ENCODE measurements at places on chromosomes 12 and 14.

DNA sequence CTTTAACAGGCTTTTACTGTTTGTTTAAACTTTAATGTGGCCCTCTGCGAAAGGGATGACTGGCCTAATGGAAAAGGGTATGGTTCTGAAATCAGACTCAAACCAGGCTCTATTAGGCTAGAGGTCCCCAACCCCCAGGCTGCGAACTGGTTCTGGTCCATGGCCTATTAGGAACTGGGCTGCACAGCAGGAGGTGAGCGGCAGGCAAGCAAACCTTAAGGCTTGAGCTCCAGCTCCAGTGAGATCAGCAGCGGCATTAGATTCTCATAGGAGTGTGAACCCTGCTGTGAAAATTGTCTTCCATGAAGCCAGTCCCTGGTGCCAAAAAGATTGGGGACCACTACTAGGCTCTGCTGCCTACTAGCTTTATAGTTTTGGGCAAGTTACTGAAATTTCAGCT, 11.1 kb downstream of the GALNT4 start:
- no peak for DNase-seq

GRCh38 chr12:77834618-77835017, 3.9 kb downstream of the NAV3 start:
- no peak for DNase-seq

DNA sequence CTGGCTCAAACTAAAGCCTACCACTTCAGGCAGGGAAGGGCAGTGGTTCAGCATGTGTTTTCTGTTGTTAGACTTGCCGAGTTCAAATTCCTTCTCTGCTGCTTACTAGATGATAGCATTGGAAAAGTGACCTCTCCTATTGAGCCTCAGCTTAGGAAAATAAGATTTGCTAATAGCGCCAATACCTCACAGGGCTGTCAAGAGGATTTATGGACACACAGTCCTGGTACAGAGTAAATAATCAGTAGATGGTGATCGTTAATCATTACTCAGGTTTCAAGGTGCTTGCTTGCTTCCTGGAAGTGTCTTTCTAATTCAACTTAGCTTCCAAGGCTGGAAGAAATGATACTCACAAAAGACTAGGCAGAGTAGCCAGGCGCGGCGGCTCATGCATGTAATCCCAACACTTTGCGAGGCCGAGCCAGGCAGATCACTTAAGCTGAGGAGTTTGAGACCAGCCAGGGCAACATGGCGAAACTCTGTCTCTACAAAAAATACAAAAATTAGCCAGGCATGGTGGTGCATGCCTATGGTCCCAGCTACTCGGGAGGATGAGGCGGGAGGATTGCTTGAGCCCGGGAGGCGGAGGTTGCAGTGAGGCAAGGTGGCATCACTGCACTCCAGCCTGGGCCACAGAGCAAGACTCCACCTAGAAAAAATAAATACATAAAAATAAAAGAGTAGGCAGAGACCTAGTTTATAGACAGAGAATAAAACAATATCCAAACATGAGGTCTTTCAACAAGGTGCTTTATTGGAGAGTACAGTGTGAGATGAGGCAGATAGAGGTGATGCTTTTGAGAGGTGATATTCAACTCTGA, 6.0 kb downstream of the PLA2G1B start:
- no peak for DNase-seq

DNA sequence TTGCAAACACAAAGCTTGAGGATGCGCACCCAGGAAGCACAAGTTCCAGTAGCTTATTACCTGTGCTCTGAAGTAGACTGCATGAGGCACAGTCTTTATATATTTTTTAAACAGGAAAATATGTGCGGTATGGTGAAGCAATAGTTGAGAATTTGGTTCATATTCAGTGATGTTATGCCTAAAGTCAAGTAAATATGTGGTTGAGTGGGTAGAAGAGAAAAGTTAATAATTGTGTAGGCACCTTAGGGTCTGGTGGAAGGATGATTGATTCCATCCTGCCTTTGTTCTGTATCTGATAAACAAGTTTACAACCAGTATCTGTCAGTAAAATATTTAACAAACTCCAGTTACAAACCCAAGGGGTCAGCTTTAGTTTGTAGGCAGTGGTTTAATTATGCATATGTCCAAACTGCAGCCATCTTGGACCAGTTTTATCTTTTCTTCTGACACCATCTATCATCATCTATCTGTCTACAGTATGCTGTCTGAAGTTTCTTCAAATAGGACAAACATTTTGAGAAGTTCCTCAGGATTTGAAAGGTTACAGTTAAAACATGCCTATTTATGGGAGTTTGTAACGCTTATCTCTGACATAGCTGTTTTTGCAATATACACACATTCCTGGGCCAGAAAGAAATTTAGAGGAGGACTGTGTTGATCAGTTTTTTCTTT, 10.8 kb downstream of the SINHCAF start:
- no peak for DNase-seq

- DNase-seq: no peak
These were observed 22.0 kb downstream of the MLXIP start for GRCh38 chr12:122100568-122100967.

- no peak for DNase-seq
These were observed 156.4 kb downstream of the ESR2 start for GRCh38 chr14:64137657-64138290.

DNA sequence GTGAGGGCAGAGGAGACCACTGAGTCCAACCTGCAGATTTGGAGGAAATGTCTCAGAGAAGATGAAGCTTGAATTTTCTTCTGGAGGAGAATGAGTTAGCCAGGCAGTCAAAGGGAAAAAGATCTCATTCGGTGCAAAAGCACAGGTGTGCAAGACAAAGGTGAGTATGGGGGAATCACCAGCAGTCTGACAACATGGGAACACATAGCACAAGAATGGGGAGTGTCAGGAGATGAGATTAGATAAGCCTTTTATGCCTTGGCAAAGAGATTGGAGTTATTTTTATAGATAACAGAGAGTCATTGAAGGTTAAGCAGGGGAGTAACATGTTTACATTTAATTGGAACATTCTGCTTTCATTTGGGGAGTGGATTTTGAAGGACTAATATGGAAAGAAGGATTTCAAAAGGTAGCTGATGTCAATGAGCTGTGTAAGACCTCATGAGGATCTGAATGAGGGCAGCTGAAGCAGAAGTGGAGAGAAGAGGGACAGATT, 171.3 kb upstream of the NTF3 start:
- DNase-seq: no peak

- DNase-seq: no peak
These were observed 18.9 kb downstream of the CCND2 start for GRCh38 chr12:4292341-4293073.

- no peak for DNase-seq
These were observed 73.6 kb upstream of the RASSF8 start for GRCh38 chr12:25884920-25885234.

GRCh38 chr12:6735448-6736191, 11.8 kb downstream of the COPS7A start:
- no peak for DNase-seq

GRCh38 chr12:64923536-64923935, 99.1 kb downstream of the TBC1D30 start:
- DNase-seq: no peak

- no peak for DNase-seq
These were observed 12.0 kb upstream of the NUDT14 start for GRCh38 chr14:105192866-105193731.

- DNase-seq: no peak
These were observed 18.0 kb downstream of the TSPAN19 start for GRCh38 chr12:85018098-85018497.

- no peak for DNase-seq
These were observed 273.4 kb downstream of the BMP4 start for GRCh38 chr14:53683229-53683628.

DNA sequence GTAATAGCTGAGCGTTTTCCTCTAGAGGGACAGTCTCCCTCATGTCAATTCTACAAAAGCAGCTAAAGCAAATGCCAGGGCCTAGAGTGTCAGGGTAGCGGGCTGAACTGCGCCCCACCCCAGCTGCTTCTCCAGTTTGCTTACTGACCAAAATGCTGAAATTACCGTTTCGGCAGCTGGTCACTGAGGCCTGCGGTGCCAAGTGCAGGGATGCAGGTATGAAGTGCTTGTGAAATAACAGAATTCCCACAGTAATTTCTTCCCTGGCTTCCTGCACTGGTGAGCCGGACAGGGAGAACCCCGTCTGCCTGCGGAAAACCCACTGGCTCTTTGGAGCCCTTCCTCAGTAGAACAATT, 19.1 kb downstream of the PSMC1 start:
- no peak for DNase-seq

DNA sequence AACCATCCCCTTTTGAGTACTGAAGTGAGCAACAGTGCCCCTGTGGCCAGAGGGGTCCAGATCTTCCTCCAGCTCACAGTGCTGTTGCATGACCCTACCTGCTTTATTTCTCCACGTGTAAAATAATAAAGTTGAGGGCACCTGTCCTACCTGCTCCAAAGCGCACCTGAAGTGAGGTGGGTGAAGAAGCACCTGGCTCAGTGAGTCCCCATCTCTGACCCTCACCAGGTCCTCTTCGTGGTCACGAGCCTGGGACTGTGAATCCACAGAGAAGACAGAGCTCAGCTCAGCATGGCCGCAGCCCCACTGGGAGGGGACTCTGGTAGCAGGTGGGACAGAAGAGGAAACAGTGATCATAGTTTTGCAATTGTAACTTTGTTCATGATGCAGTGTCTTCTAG, 976.7 kb upstream of the TMEM132C start:
- DNase-seq: no peak

DNA sequence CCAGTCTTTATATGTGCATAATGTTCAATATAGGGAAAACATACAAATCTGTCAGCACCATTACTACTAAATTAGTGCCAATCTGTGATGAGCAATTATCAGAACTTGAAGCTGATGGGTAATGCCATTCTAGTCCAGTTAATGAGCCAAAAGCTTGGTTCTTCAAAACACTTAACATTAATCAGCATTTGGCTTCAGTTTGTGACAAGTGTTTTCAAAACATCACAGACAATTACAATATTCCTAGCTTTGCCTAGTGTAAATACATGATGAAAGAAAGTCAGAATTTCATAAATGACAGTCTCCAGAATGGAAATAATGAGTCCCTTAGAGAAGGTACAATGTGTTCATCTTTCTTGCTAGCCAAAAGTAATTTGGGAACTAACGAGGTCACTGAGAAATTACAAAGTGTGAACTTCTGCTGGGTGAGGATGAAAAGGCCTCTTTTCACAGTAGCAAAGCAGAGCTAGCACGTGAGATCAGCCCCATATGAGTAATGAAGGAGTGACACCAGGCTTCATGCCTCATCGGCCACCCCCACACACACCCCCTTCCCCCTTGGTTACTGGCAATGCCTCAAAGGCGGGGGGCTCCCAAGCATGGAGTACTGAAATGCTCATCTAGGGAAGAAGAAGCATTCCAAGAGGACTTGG, 180.6 kb upstream of the EEA1 start:
- DNase-seq: no peak

GRCh38 chr12:78018939-78019338, 188.2 kb downstream of the NAV3 start:
- no peak for DNase-seq

GRCh38 chr14:101876555-101876938, 87.8 kb upstream of the DYNC1H1 start:
- no peak for DNase-seq

GRCh38 chr12:49030119-49030518, 11.5 kb upstream of the PRKAG1 start:
- no peak for DNase-seq

GRCh38 chr12:108853426-108853825, 4.0 kb downstream of the SSH1 start:
- DNase-seq: no peak

DNA sequence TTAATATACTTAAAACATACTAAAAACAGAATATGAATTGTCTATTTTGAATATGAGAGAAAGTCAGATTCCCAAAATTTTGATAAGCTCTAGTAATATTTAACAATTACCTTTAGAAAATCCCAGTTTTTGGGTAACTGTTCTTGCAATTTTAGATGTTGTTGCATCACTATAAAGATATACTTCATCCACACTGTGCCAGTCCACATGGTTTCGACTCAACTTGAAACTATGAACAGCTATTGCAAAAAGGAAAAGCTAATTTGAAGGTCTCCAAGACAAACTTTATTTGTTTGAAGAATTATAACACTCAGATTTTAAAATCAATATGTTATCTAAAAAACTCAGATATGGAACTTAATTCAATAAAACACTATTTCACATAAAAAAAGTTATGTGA, 59.9 kb downstream of the DDHD1 start:
- DNase-seq: no peak

DNA sequence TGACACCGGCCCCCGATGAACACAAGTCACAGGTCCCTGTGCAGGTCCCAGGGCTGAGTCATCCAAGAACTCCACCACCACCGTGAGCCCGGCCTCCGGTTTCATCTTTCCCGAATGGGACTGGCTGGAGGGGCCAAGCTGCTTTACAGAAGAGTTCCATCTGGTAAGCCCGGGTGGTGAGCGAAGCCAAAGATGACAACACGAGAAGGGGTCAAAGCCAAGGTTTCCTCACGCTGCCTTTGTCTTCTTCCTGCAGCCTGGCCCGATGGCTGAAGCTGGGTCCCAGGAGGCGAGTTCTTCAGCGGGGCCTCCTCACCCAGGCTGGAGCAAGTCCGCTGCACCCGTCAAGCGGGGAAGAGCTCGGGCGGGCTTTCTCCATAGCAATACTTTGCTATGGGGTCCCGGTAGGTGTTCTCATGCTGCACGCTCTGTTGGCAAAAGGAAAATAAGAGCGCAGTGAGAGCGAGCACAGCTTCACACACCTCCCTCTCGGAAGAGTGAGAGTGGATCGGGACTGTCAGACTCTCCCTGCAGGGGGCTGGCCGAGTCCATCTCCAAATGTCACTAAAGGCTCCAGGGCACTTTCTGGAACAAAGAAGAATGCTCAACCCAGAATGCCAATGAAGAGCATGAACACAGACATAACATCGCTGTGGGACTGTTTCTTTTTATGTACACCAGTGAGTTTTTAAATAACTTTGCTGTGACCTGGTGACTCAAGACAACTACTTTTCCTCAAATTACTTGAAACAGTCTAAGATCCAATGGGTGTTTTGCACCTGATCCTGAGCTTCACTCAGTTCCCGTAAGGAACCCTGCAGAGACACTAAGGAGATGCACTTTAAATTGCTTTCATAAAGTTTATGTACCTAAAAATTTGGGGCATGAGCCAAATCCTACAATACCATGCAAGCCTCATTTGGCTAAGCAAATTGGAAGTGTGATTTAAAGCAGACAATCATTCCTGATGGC, 20.1 kb downstream of the SPRING1 start:
- peak; percentile 84 for DNase-seq

DNA sequence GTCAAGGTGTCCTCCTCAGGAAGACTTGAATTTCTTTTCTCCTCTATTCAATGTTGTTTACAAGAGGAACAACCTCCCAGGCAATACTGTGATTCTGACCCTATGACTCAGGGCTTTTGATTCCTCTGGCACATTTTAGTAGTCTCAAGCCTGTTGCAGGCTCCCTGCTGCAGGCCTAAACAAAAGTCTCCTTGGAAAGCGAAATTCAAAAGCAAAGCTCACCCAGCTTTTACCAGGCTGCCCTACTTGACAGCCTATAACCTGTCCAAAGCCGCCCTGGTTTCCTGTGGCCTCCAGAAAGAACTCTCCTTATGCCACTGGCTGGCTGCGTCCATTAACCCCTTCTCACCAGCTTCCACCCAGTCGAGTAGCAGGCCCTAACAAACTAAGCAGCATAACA, 11.6 kb downstream of the FGD6 start:
- no peak for DNase-seq

GRCh38 chr12:87661786-87662377, 367.3 kb downstream of the C12orf50 start:
- DNase-seq: no peak

- no peak for DNase-seq
These were observed 14.0 kb downstream of the MIS18BP1 start for GRCh38 chr14:45238988-45239387.
